ENCODE measurements at places on chromosomes 5 and 9. TPM values are rescaled to one million over a fixed set of nuclear protein-coding genes. Genes with fewer than 3 reads are reported as not detected.

- no peak overlapping the region for H3K4me3 ChIP-seq
- no peak for DNase-seq
- no peaks in the 10 kb centered on the region for H3K27me3 ChIP-seq
These were observed 40.6 kb downstream of the TNFSF8 start for GRCh38 chr9:114889802-114890224.

- peaks cover 4% of the 10 kb centered on the region for H3K27me3 ChIP-seq
- H3K4me1 ChIP-seq: peaks cover 10% of the 10 kb centered on the region
- no peaks in the 10 kb centered on the region for H3K36me3 ChIP-seq
- no peak overlapping the region for H3K4me3 ChIP-seq
- no peak for DNase-seq
- no peak overlapping the region for H3K27ac ChIP-seq
These were observed 112.5 kb upstream of the LARP1 start for GRCh38 chr5:154642499-154643245.

DNA sequence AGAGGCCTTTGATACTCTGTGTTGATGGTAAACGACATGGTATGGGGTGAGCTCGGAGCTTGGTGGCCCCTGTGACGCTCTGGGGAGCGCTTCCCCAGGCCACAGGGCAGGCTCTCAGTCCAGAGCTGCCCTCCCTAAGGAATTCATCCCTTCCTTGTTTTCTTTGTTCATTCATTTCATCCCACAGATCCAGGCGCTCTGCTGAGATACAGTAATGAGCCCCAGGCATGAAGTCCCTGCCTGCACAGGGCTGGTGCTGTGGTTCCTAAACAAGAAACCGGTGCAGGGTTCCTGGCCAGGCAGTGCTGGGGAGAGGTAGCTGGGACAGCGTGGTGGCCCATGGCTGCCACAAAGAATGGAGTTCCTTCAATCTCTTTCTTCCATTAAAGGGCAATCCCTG is 14.4 kb downstream of the NEK6 start:
- no peaks in the 10 kb centered on the region for H3K36me3 ChIP-seq
- no peak overlapping the region for H3K4me3 ChIP-seq
- no peak for DNase-seq

Gene FAM153A
- 2.2 TPM for total RNA-seq

Gene CCNO
- not detected for total RNA-seq

Gene PCDHB8
- 0.63 TPM for total RNA-seq

All from heart left ventricle (tissue), 16 donors.